Hematopoietic multipotent progenitor cell treated with erythropoietin and hydrocortisone succinate and interleukin-3 and kit ligand, for 15 days (in vitro differentiated cells): ENCODE measurements at places on chromosomes 3 and 15.

- no peak for DNase-seq
These were observed 409.4 kb upstream of the PPP2R3A start for GRCh38 chr3:135556174-135556573.

GRCh38 chr15:40936709-40937666 is 7.8 kb downstream of the DLL4 start:
- DNase-seq: no peak

DNA sequence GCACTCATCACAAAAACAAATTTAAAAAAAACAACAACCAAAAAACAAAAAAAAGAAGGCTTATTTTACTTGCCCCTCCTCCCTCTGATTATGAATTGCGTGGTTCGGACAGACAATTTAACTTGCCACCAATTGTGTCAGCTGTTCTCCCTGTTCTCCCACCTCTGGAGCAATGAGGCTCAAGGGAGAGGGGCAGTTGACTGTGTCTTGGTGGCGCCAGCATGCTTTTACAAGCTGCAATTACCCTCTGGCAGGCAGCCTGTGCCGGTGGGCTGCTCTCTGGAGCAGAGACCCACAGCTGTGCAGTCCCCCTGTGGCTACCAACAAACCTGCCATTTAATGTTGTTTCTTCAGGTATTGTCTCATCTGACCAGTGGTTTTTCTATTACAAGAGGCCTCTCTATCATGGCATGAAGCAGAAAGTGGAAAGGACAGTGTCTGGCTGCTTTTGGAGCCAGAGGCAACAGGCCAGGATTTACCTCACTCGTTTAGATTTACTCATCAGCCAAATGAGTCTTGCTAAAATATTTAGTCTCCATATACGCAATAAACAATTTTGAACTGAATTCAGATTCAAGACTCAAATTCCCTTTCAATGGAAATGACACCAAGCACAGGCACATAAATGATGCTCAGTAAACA is 192.0 kb upstream of the TPRG1 start:
- no peak for DNase-seq

DNA sequence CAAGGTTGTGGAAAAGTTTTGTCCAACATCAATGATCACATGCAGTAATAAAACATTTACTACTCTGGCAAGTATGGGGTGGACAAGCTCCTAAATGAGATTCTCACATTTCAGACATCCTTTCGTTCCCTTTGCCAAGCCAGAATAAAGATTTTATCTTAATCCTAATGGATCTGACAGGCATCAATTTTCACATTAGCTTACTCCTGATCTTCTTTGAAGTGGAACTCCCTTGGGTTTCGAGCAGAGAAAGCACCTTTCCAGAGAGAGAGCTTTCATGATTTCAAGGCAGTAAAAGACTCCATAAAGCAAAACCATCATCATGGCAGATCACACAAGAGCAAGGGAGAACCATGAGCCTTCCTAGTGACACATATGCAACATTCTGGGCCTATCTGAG is 27.3 kb upstream of the EID1 start:
- no peak for DNase-seq

DNA sequence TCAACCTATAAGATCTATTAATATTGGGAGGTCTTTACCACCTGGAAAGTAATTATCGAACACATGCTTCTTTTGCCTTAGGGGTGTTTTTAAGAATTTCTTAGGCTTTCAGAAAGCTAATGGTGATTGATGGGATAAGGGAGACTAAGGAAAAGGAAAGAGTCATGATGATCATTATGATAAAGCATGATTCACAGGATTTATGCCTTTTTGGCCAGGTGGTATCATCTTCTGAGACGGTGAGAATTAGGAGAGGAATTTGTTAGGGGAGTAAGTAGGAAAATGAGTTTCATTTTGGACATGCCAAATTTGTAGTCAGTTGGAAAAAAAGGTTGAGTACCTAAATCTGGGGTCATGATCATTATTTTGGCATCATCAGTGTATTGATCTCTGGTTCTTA is 8.9 kb downstream of the ARMC8 start:
- DNase-seq: no peak

GRCh38 chr3:61493339-61493738 is 68.0 kb upstream of the PTPRG start:
- DNase-seq: no peak

DNA sequence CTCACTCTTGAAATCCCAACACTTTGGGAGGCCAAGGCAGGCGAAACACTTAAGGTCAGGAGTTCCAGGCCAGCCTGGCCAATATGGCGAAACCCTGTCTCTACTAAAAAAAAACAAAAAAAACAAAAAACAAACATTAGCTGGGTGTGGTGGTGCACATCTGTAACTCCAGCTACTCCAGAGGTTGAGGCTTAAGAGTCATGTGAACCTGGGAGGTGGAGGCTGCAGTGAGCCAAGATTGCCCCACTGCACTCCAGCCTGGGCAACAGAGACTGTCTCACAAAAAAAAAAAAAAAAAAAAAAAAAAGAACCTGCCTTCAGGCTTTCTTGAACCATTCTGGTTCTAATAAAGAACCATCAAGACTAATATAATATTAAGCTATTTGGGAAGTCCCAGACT is 16.5 kb downstream of the ARPP19 start:
- DNase-seq: no peak

GRCh38 chr3:196712514-196713413 is 587 bp downstream of the PIGX start:
- DNase-seq: peak; percentile 63

DNA sequence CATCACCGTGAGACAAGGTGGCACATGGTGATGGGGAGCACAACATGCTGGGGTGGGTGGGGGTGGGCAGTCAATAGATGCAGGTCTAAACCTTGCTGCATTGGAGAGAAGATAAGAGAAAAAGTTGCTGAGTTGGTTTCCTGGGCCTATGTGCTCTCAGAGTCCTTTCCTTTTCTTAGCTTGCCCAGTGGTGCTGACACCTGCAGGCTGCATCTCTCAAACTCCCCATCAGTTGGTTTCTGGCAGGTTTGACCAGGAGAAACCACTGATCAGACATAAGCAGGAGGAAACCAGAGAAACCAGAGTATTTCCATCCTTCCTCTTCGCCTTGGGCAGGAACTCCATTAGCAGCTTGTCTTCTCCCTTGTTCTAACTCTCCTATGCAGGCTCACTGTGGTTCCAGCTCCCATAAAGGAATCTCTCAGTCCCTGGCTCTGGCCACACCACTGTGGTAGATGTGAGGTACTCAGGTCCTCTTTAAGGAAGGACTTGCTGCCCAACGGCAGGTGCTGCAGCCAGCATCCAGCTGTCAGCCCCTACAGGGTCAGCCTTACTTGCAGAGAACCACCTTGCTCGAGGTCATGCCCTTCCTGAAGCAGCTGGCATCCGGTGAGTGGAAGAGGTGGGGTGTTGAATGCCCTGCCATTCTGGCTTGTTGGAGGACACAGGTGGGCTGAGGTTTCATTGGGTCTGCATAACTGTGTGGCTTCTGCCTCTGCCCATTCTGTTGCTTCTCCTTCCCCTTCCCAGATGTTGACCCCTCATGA is 172.3 kb upstream of the ANKRD28 start:
- no peak for DNase-seq

- no peak for DNase-seq
These were observed 22.8 kb upstream of the OSTN start for GRCh38 chr3:191176038-191176785.

DNA sequence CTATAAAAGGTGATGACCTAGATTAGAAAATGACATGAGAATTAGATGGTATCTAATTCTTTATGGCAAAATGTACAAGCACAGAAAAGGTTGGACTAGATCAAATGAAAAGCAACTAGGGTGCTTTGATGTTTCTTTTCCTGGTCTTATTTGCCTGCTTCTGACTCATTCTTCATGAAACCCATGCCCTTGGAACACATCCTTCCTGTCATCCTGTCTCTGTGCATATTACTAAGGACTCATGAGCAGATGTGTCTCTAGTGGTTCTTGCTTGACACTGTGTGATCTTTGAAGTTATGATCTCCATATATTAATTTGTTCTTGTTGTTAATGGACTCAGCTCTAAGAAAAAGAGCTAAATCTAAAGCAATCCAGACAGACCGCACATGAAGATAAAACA is 314.0 kb downstream of the ERC2 start:
- DNase-seq: no peak

- DNase-seq: no peak
These were observed 13.8 kb downstream of the TSPAN3 start for GRCh38 chr15:77057072-77057471.

DNA sequence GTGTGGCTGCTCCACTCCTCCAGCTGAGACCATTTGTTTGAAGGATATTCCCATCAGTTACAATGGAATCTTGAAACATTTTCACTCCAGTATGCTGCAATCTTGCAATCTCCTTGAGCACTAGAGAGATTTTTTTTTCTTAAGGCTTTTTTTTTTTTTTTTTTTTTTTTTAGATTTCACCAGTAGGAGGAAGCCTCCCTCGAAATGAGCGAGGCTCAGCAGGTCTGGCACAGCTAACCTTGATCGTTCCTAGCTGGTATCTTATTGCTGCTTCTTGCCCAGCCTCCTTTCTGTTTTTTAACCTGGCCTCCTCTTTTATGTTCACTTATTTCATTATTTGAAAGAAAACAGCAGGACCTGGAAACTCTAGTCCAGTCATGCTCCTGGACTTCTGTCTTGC is 48.1 kb downstream of the RAP2B start:
- no peak for DNase-seq

DNA sequence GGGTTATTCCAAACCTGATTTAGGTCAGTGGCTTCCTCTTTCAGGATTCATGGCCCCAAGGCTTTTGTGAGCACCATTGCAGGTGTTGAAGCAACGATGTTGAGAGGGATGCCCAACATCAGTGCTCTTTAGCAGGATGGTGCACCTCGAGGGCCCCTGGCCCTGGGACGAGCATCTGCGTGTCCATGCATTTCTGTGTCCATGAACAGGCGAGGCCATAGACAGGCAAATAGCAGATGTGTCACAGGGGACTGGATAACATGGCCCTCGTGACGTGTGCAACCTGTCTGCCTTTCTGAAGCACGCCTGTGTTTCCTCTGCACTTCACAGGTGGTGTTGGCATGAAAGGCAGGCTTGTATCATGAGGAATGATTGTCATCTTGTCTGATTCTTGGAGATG is 132.3 kb downstream of the SNRPN start:
- DNase-seq: no peak

GRCh38 chr3:13578251-13578650 is 29.3 kb downstream of the FBLN2 start:
- no peak for DNase-seq

GRCh38 chr3:145639003-145639606 is 521.9 kb downstream of the PLOD2 start:
- DNase-seq: no peak

- DNase-seq: no peak
These were observed 15.2 kb upstream of the PIK3R4 start for GRCh38 chr3:130761730-130762311.

- no peak for DNase-seq
These were observed 3.6 kb downstream of the PRSS50 start for GRCh38 chr3:46713898-46714552.

GRCh38 chr15:61041886-61042285 is 187.2 kb downstream of the RORA start:
- DNase-seq: no peak

- DNase-seq: no peak
These were observed 219.3 kb upstream of the TTC14 start for GRCh38 chr3:180382638-180383180.

DNA sequence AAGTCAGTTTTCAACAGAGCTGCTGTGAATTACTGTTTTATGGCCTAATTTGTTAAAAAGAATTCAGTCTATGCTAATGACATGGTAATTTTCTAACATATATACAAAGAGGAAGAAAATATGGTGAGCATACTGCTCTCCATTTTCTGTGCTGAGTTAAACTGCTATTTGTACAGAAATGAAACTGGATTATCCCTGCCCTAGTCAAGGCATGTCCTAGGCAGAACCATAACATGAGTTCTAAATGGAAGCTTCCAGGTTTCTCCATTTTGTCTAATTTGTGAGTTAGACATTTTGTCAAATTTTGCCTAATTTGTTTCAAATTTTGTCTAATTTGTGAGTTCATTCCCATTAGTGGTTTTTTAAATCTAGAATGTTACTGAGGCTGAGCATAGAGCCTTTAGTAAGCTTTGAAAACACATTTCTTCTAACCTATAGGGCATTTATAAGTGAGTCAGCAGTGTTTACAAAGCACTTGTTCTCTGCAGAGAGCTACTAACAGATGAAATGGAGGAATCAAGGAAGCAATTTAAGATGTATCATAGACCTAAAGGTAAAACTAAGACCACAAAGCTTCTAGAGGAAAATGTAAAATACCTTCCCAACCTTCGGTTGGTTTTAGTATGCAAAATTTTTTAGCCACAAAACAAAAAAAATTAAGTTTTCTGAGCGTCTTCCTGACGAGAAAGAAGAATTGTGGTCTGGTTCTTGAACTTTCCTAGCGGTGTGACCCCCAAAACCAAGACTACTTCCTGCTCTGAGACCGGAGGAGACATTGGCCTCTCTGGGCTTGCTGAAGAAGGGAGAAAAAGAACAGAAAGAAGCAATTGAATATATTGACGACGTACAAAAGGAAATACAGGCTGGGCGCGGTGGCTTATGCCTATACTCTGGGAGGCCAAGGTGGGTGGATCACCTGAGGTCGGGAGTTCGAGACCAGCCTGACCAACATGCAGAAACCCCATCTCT is 9.8 kb downstream of the P2RY14 start:
- no peak for DNase-seq

DNA sequence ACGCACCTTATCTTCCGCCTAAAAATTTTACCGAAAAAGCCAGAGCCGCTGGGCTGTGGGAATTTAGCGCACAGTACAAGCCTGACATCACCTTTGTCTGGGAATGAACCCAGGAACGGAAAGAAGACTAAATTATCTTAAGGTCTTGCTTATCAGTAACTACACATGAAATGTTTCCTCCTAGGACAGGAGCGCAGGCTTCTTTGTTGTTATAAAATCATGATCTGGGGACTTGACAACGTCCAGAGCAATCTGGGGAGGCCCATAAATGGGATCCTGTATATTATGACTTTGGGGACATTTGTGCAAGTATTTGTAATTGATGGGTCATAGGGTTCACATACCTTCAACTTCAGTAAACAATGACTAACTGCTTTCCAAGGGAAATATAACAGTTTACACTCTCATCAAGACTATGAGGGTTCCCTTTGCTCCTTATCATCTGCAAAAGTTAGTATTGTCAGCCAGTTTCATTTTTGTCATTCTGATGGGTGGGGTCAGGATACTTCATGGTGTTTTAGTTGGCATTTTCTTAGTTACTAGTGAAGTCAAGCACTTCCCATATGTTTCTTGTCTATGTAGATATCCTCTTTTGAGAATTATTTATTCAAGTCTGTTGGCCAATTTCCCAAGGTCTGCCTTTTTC is 213.9 kb upstream of the PFN2 start:
- DNase-seq: no peak

- DNase-seq: no peak
These were observed 78.8 kb downstream of the IL5RA start for GRCh38 chr3:3031326-3031725.

DNA sequence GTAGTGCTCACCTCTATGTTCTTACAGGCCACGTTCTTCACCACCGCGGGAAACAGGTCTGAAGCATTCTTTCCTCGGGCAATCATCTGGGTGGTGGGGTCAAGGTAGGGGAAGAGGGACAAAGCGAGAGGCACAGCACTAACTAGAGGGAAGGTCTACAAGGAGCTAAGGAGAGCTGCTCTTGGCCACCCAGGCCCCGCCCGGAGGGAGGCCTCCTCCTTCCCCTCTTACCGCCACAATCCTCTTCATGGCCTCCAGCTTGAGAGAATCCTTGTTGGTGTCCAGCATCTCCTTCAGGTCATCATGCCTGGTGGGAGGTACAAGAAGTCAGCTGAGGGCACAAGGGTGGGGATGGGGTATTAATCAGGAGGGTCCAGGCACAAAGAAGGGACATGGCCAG is 20.5 kb downstream of the AP3B2 start:
- DNase-seq: no peak
